Spinal cord (tissue), 10 donors: ENCODE measurements at places on chromosomes 2 and 18. TPM values are rescaled to one million over a fixed set of nuclear protein-coding genes. Genes with fewer than 3 reads are reported as not detected.

GRCh38 chr2:109523121-109523520 lies 90.6 kb downstream of the SEPTIN10 start:
- no peaks in the 10 kb centered on the region for H3K36me3 ChIP-seq
- no peak overlapping the region for H3K4me3 ChIP-seq
- H3K27ac ChIP-seq: no peak overlapping the region
- peaks cover 2% of the 10 kb centered on the region for H3K27me3 ChIP-seq
- DNase-seq: no peak
- H3K4me1 ChIP-seq: no peaks in the 10 kb centered on the region

- H3K36me3 ChIP-seq: no peaks in the 10 kb centered on the region
- no peaks in the 10 kb centered on the region for H3K27me3 ChIP-seq
- no peak for DNase-seq
These were observed 362.3 kb downstream of the FBXO15 start for GRCh38 chr18:73785300-73785699.

GRCh38 chr2:28394331-28394877 lies 1.7 kb downstream of the FOSL2 start:
- DNase-seq: no peak
- peak overlapping the region; percentile 75 for H3K4me3 ChIP-seq
- no peaks in the 10 kb centered on the region for H3K36me3 ChIP-seq
- peaks cover 29% of the 10 kb centered on the region for H3K4me1 ChIP-seq
- H3K27me3 ChIP-seq: peaks cover 2% of the 10 kb centered on the region

DNA sequence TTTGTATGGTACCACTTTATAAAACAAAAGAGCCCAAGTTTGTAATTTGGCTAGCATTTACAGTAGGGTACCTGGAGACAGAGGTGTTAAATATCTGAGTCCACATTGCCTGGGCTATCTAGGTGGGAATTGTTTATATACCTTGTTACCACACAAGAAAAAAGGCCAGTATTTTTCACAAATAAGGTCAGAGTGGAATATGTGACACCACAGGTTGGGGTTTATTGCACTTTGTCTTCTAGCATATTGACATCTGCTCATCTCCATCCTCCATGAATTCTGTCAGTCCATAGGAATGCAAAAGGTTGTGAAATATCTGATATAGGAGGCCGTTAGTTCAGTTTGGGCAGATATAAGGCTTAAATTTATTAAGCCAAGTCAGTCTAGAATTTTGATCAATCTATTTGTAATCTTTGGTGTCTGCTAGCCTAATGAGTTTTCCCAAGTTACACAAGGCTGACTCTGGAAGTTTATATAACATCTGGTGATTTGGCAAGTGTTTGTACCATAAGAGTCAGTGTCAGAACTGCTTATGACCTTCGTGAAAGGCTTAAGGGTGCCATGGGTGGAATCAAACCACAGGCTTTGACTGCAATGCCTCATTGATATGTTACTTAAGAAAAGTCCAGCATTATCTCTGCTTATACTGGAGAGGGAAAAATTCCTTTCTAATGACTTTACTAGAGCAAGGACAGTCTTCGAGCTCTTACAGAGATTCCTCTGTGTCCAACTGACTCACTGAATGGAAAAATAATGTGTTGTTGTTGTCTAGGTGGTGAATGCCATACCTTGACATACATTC lies 11.3 kb upstream of the DPP4 start:
- no peaks in the 10 kb centered on the region for H3K36me3 ChIP-seq
- H3K4me1 ChIP-seq: no peaks in the 10 kb centered on the region
- no peak overlapping the region for H3K27ac ChIP-seq
- H3K27me3 ChIP-seq: no peaks in the 10 kb centered on the region

The MARCHF4 gene
- 8.2 TPM for total RNA-seq

The CDK15 gene
- 0.55 TPM for total RNA-seq
